ENCODE measurements at places on chromosomes 7 and 10.

- DNase-seq: no peak
Measured at GRCh38 chr7:27779873-27780272, 39.9 kb downstream of the TAX1BP1 start.

GRCh38 chr7:77476871-77477270 is 60.2 kb upstream of the PTPN12 start:
- DNase-seq: no peak

GRCh38 chr7:47331179-47331565 is 250.7 kb downstream of the TNS3 start:
- no peak for DNase-seq

- no peak for DNase-seq
Measured at GRCh38 chr7:151674161-151674920, 154.6 kb upstream of the RHEB start.

DNA sequence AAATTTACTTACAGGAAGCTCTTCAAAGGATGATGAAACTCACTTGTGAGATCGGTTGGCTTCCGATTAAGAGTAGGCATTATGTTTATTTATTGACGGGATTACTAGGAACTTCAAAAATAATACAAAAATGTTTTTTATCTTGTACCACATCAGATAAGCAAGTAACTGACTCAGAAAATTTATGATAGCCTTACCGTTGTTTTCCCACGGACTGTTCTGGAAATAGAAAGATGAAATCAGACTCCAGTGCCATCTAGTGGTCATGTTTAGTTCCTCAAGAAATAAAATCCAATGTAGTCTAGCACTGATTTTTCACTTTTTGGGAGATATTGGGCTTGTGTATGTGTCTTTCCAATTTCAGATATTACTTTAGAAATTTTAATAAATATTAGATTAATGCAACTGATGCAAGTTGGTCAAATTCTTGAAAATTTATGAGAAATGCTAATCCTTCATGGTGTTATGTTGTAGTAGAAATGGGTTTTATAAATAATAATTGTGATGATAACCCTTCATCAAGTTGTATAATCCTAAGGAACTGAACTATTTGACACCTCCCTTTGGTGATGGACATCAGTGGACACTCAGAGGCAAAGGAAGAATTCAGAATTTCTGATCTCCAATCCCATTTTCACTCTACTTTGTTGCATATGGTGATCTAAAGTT is 168.8 kb downstream of the TMEM26 start:
- DNase-seq: no peak

DNA sequence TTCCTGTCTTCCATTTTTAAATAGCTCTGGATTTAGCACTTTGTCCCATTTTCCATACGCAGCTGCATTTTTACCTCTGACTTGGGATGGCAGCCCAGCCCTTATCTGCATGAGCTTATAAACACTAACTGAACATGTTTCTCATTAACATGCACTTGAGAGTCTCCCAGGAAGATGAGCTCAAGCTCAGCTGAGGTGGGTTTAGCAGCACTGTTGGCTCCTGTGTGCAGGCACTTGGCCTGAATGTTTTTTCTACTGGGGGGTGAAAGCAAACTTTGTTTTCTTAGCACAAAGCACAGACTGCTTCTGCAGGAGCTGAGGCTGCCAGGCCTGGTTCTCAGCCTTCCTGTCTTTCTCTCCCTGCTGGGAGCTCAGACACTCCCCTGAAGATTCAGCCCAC is 1093.6 kb upstream of the AUTS2 start:
- no peak for DNase-seq

- no peak for DNase-seq
Measured at GRCh38 chr7:113907617-113908016, 11.2 kb downstream of the PPP1R3A start.

- DNase-seq: no peak
Measured at GRCh38 chr7:134522601-134523000, 4.8 kb upstream of the AKR1B10 start.

DNA sequence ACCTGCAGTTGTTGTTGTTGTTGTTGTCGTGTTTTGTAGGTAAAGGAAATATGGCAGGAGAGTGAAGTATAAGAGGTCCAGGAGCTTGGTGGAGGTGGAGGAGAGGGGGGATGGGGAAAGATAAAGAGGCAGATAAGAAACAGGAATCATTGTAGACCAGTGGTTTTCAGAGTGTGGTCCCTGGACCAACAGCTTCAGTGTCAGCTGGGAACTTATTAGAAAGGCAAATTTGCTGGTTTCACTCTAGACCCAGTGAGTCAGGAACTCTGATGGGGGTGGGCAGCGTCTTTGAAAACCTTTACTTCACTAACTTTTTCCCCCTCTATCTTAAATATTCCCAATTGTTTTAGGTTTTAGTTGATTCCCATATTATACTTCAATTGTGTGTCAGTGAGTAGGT is 241.5 kb downstream of the AUTS2 start:
- no peak for DNase-seq

GRCh38 chr10:11698691-11699549 is 43.3 kb upstream of the ECHDC3 start:
- no peak for DNase-seq

All from activated T-cell treated with anti-CD3 and anti-CD28 coated beads, Interleukin-2, amount 50 U/mL, for 72 hours (primary cell).